Activated CD4-positive, CD25-positive, alpha-beta regulatory T cell treated with anti-CD3 and anti-CD28 coated beads, Interleukin-2, amount 50 U/mL, for 72 hours (primary cell): ENCODE measurements at places on chromosomes 2 and 18.

DNA sequence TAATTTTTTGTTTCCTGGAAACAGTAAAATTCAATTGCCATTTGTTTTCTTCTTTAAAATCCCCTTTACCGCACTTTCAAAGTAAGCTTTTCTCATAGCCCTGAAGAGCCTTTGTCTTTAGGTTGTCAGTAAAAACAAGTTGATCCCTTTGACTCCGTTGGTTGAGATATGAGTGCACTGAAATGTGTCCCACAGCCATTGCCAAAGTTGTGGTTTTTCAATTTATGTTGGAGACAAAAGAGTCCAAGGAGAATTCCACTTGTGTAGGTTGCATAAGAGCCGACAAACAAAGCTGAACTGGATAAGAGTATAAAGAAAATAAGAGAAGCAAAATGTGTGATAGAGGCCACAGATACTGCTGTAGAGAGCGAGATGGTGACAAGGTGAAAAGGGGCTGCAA, 26.1 kb upstream of the HNMT start:
- no peak for DNase-seq

- DNase-seq = no peak
These were observed 41.4 kb downstream of the B4GALT6 start for GRCh38 chr18:31643003-31643402.

DNA sequence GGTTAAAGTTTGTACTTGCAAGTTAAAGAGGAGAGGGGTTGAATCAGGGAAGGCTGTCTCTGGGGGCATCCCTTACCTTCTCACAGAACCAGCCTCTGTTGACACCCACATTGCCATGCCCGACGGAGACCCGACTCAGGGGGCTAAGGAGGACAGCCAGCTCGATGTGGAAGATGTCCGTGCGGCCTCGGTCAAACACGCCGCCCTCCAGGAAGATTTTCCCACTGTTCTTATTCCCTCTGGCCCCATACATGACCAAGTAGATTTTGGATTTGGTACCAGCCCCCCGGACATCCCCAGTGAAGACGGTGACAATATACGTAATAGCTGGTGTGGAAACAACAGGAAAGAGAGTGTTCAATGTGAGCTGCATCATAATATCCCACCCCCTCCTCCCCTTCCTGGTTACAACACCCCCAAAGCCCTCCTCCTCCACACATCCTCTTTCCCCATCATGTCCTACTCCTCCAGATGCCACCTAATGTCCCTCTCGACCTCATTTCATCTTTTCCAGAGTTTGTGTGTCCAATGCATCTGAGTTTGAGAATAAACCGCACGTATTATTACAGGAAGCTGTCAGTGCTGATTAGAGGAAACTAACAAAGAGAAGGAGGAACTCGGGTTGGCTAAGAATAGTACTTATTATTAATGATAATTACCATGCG, 55.7 kb downstream of the LOXHD1 start:
- DNase-seq = no peak

DNA sequence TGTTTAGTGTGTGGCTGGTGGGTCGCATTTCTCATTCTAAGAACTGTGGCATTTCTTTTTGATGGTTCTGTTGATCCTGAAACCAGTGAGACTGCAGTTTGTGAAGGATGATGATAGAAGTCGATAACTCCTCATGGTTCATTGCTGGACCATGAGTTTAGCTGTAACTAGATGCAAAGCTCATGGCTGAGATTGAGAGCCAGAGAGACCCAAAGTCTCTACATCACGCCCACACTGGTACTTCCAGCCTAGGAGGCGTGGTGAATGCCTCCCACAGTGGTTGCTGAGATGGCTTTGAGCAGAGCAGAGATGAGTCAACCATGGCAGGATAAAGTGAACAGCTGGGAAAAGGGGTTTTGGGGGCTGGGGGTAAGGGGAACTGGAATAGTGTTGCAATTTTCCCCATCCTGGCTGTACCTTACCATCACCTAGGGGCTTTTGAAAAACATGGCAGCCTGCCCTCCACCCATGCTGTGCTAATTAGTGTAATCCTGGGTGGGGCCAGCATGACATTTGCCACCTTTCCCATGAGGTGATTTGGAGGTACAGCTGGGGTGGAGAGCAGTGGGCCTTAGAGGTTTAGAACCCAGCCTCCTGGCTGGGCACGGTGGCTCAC, 24.1 kb downstream of the INPP4A start:
- DNase-seq = peak; percentile 32

GRCh38 chr18:57716549-57716948, 86.6 kb downstream of the ATP8B1 start:
- no peak for DNase-seq

DNA sequence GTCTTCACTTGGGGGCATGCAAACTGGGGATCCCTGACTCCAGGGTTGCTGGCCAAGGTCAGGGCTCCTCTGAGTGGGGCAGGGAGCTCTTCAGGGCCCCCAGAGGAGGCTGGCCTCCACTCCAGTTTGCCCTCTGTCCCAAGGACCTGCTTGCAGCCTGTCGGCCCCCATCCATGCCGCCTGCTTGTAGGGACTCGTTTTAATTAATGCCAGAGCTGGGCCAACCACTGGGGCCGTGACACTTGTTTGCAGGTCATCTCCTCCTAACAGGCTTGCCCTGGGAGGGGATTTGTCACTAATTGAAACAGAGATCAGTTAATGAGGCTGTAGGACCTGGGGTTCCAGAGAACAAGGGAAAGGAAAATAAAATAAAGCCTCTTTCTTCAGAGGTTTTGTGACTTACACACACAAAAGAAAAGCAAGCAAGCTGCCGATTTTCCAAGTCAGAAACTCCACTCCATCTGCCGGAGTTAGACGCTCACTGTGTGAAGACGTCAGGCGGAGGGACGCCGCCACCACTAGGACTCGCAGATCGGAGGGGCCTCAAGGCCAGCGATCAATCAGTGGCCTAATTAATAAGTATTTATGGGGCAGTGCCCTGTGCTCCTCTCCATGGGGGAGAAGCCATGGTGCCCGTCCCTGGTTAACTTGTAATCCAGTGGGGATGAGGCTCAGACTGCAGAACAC, 75.9 kb downstream of the SFXN5 start:
- no peak for DNase-seq

GRCh38 chr18:68960355-68960754, 162.5 kb downstream of the CCDC102B start:
- DNase-seq = no peak

- no peak for DNase-seq
These were observed 293.9 kb downstream of the KIAA1328 start for GRCh38 chr18:37122877-37123276.

- DNase-seq = no peak
These were observed 40.3 kb upstream of the HNMT start for GRCh38 chr2:137924019-137924418.

- no peak for DNase-seq
These were observed 322.6 kb downstream of the RBM43 start for GRCh38 chr2:150939087-150939486.

- DNase-seq = no peak
These were observed 124.7 kb downstream of the RAPGEF4 start for GRCh38 chr2:172860336-172860707.

GRCh38 chr2:37615804-37616676, 55.4 kb downstream of the CDC42EP3 start:
- no peak for DNase-seq

DNA sequence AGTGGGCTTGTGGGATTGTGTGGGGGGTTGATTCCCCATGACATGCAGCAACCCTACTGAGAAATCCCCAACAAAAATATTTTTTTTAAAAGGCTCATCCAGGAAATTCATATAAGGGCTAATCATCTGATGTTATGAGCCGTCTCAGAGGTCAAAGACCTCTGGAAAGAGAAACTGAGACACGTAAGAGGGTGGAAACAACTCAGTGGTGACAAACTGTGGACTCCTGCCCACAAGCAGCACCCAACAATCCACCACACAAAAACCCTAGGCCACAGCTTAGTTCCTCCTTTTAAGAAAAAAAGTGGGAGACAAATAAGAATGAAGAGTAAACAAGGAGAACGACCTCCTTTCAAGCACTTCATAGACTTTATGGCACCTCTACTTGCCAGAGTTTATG, 1096.1 kb upstream of the NRXN1 start:
- no peak for DNase-seq

DNA sequence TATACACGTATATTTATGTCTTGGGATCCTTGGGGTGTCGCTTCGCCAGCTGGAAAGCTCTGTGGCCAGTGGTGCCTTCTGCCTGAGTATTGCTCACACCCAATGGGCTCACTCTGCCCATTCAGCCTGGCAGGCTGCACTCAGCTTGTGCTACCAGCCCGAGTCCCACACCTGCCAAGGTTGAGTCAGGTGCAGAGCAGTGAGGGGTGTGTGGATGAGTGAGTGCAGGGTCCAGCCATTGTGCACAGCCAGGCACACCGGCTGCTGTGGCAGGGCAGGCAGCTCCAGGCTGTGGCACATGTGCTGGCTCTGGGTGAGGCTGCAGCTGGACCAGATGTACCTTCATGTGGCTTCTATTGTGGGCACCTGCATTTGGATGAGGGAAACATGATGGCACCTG, 496.9 kb upstream of the LINC00305 start:
- DNase-seq = no peak

DNA sequence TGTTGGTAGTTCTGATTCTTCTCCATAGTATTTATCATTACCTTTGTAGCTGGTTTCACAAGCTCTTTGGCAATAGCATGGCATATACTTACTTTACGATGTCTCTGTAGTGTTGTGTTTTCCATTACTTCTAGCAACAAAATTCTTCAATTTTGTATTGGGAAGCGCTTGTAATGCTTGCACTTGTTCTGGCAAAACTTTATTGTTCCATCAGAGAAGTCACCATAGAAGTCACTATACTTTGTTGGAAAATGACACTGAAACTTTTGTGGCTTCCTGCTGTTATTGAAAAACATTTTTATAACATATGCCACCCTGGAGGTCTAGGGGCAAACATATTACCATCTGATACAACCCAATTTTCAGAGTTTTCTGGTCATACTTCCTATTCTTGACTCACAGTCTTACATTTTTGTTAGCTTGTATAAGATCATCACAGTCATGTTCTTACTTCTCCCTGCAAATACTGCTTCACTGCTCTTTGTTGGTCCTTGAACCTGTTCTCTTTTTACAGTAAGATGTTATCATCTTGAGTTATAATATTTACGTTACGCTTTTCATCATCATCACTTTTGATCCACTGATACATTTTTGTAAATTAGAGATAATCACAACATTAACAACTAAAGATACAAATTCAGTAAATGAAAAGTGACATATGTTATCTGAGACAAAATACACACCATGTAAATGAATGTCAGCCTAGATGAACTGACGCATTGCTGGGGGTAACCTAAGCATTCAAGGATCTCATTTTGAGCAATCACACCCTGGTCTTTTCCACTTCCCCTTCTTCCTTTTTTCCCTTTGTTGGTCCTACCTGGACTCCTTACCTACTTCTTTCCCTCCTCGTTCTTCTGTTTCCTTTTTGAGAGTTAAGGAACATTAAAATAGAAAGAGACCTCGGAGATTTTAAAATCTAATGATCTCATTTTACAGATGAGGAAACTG, 33.3 kb upstream of the CXCR4 start:
- no peak for DNase-seq

DNA sequence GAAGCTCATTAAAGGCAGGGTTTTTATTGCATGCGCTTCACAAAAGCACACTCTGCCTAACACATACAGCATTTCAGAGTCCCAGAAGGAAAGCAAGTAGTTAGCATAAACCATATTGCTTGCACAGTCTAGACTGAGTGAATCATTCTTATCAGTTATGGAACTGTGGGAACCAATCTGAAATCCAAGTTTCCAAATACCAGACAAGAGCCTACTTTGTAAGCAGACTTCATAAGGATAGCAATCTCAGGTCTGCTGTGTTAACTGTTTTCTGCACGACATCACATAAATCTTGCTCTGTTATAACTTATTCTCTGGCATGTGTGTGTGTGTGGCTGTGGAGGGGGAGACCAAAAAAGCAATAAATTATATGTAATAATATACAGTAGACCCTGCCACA, 608.1 kb upstream of the REG3G start:
- DNase-seq = no peak

DNA sequence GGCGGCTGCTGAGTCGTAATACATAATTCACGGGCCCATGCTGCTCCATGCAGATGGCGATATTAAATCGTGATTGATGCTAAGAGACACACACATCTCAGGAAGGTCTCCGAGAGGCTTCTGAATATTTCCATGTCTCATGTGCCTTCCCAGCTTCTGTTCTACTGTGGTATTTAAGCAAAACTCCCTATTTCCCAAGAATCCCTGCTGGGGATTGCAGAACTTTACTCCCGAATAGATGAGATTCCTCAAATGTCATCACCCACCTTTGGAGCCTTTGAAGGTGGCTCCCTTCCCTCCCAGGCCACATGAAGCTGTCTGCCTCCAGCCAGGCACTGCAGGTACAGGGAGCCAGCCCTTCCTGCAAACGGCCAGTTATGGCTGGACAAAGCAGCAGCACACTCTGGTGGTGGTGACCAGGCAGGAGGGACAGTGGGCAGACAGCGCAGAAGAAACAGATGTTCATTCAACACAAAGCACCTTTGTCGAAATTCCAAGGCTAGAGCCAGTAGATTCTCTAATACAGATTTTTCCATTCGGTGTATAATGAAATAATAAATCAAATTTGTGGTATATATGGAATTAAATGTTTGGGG, 14.1 kb downstream of the NRP2 start:
- DNase-seq = no peak

DNA sequence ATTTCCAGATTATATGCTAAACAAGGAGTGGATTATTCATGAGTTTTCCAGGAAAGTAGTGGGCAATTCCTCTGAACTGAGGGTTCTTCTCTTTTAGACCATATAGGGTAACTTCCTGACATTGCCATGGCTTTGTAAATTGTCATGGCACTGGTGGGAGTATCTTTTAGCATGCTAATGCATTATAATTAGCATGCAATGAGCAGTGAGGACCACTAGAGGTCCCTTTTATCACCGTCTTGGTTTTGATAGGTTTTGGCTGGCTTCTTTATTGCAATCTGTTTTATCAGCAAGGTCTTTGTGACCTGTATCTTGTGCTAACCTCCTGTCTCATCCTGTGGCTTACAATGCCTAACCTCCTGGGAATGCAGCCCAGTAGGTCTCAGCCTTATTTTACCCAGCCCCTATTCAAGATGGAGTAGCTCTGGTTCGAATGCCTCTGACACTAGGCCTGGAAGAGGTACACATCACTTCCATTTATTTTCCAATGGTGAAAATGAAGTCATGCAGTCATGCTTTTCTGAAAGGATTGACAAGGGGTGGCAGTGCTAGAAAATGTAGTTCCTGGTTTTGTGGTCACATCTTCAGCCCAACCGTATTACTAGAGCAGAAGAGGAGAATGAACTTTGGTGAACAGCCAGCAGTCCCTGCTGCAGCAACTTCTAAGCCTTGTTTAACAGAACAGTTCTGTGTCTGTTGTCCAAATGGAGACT, 26.6 kb upstream of the ITGA4 start:
- no peak for DNase-seq

GRCh38 chr2:242030858-242031257, 161.3 kb downstream of the RTP5 start:
- no peak for DNase-seq
